NCI-H2107 (cell line): ENCODE measurements at places on chromosomes 5 and 9.

DNA sequence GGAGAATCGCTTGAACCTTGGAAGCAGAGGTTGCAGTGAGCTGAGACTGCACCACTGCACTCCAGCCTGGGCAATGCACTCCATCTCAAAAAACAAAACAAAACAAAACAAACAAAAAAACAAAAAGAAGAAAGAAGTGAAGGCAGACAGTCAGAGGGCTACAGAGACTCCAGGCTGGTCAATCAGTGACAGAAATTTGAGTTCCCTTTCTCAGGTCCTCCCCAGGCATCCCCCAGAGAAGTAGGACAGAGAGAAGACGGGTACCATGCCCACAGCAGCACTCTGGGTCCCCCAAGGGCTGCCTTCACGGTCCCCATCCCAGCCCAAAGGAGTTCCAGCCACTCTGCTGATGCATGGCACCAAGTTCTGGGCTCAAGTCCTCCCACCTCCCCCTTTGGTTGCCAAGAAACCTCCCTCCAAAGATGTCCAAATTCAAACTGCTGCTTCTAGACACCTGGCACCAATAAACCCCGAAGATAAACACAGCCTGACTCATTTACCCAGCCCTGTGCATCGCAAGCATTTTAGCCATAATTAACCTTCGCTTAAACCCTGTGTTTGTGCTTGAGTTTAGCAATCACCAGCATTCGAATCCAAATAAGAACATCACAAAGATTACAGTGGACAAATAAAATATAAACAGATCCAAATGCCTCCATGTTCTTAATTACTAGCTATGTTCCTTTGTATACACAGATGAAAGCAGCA, 24.0 kb downstream of the SEMA4D start:
- no peak for DNase-seq

GRCh38 chr5:177132136-177133095, 1.2 kb upstream of the NSD1 start:
- no peak for DNase-seq

GRCh38 chr5:107389130-107389774, 281.5 kb downstream of the EFNA5 start:
- no peak for DNase-seq

DNA sequence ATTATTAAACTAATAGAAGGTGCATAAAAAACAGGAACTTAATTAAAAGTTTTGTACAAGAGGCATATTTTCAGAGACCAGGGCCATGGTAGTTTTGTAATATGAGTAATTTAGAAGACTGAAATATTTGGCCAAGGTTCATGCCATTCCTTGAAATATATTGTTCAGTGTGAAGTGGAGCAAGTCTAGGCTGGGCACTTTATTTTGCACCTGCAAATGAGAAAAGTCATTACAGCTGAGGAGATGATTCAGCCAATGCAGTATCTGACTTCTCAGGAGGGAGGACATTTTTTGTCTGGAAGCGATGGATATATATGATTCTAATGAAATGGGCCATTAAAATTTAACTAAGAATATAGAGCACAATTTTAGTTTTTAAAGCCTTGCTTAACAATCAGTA, 754.0 kb upstream of the ADAMTS16 start:
- DNase-seq, result no peak

- no peak for DNase-seq
Measured at GRCh38 chr9:126719618-126720031, 85.2 kb upstream of the ZBTB43 start.

GRCh38 chr9:85723215-85723614, 18.5 kb downstream of the AGTPBP1 start:
- DNase-seq, result no peak

DNA sequence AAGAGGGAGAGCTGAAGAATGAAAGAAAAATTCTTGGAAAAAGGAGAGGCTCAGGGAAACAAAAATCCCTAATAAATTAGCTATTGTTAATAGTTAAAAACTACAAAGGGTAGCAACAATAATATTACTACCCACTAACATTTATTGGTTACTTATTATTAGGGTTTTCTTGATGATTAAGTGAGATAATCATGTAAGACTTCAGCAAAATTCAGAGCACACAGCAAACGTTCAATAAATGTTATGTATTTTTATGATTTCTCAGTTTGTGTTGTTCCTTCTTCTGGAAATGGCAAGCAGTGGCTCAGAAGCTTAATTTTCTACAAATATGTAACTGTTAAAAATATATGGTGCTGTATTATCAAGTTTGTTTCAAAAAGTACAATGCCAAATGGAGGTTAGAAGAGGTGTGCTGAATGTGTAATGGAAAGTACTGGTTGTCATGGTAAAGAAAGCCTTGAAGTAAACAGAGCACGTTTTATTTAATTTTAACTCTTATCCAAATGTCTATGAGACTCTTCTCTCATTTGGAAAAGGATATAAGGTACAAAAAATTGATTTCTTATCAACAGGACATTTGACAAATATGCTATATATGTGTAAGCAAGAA, 226.0 kb upstream of the ATP10B start:
- no peak for DNase-seq

DNA sequence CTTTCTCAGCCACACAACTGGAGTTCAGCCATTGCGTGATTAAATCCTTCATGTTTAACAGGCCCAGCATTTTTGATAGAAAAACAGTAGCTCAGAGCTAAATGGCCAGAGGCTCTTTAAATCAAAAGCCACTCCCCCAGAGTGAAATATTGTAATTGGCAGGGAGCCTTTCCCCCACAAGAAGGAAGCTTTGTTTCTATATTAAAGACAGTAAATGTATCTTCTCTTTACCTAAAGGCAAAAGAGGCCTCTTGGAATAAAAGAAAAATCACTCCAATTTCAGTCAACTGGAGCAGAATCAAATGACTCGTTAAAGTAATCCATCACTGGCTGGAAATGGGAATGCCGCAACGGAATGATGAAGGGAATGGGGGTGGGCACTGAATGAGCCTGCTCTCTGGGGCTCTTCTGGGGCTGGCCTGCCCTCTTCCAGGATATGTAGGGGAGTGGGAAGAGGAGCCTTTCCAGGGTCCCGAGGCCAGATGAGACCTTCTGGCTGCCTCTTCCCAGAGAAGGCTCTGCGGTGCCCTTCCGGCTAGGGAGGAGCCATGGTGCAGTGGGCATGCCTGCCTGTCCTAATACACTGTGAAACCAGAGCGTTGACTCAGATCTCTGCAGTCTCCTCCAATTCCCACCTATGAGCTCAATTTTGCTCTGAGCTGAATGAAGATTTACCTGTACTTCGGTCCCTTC, 45.2 kb downstream of the ANKDD1B start:
- DNase-seq, result no peak

GRCh38 chr5:127834094-127834531, 130.9 kb downstream of the CCDC192 start:
- no peak for DNase-seq

DNA sequence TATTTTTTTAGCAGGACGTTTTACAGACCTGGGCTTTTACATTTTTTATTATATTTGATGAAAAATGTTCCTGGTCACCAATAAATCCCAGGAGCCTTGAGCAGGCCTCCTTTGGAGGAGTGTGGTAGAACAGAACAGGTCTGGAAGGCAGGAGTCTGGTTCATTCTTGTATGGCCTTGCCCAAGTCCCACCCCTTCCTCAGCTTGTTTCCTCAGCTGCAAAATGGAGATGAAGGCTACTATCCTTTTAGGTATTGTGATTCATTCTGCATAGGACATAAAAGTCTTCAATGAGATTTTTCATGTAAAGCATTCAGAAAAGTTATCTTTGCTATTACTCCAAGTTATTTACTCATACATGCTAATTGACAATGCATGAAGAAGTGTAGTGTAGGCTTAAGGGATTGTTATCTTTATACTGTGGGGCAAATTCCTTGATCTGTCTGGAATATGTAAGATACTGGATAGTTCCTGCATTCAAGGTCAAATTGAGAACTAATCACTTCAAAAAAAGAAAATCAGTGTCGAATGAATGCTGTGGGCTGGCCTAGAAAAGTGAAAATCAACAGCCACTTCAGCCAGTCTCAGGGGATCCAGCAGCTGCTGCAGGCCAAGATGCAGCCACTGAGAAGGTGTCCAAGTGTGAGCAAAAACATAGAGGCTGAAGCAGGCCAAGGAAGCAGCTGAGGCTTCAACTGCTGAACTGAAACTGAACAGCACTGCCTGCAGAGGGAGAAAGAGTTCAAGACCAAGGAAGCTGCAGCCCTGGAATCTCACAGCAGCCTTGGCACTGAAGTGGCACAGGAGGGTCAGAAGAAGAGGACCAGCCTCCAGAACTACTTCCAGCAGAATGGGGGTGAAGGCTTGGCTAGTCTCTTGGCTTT, 15.5 kb upstream of the SLC36A3 start:
- DNase-seq, result no peak

DNA sequence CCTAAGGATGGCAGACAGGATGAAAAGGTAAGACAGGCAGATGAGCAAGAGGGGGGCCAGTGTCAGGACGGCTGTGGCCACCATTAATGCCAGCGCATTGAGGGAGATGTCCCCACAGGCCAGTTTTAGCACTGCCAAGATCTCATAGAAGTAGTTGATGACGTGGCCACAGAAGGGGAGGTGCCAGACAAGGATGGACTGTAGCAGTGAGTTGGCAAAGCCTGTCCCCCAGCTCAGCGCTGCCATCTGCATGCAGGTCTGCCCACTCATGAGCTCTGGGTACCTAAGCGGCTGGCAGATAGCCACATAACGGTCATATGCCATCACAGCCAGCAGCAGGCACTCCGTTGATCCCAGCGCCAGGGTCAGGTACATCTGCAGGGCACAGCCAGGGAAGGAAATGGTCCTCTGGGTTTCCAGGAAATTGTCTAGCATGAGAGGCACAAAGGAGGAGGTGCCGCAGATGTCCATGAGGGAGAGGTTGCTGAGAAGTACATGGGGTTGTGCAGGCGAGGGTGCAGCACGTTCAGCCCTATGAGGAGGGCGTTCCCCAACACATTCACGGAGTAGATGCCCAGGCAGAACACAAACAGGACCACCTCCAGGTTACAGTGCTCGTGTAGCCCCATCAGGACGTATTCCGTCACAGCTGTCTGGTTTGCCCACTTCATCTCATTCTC, 10.8 kb downstream of the OR13J1 start:
- DNase-seq, result no peak

GRCh38 chr9:132800038-132800648, 77.9 kb downstream of the AK8 start:
- DNase-seq, result peak; percentile 68

- no peak for DNase-seq
Measured at GRCh38 chr5:61182449-61182848, 20.2 kb upstream of the SMIM15 start.

DNA sequence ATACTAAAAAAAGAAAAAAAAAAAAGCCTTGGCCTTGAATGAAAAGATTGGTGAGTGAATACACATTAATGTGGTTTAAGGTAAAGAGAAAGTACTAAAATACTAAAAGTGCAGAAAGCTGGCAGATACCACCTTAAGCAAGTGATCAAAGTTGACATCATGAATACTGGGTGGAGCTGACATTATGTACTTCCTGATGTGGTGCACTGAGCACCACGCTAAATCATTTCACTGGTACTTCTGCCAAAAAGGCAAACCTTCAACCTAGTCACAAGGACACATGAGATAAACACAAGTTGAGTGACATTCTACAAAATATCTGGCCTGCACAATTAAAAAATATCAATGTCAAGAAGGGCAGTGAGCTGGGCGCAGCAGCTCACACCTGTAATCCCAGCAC, 33.8 kb upstream of the PANK3 start:
- DNase-seq, result no peak

GRCh38 chr9:94250456-94250855, 8.6 kb upstream of the ZNF169 start:
- no peak for DNase-seq

DNA sequence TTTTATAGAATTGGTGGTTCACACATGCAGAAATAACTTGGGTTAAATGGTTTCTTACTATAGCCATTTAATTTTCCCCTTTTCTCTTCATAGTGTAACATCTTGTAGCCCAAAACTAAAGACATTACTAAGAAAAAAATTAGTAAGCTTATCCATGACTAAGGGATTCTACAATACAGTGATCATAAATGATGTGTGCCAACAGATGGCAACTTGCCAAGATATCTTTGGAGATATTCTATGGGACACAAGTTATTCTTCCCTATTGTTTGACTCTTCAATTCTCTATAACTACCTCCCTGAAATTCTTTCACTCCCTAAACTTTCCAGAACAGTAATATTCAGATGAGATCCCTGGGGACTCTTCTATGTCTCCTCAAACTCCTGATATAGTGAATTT, 580.6 kb downstream of the PTPRD start:
- no peak for DNase-seq
